Fibroblast of lung (primary cell): ENCODE measurements at places on chromosomes 7 and 10. TPM values are rescaled to one million over a fixed set of nuclear protein-coding genes. Genes with fewer than 3 reads are reported as not detected.

DNA sequence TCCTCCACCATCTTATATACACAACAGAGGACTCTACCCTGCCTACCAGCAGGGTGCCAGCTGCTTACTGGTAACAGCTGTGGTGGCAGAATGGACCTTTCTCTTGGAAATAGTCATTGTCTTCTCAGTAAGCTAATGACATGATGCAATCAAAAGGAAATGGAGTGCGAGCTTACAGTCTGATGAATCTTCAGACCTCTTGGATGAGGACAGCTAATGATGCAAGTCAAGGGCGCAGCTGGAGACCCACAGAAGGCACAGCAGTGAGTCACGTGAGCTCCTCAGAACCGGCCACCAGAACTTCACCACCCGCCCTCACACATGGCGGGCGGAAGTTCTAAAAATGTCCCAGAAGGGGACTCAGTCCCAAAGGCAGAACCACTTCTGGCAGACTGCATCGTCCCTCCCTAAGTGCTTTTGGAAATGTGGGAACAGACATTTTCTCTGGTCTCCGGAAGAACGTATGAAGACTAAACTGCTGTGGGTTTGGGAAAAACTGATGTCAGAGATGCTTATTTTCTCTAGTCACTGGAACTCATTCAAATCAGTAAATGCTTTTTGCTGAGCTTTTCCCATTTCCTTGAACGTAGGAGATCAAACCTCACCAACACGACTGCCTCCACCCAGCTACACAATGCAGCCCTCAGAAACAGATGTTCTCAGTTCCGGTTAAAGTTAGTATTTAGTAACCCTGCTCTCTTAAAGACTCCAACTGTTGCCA lies 96.4 kb downstream of the FAS start:
- no peaks in the 10 kb centered on the region for H3K36me3 ChIP-seq
- DNase-seq, result peak; percentile 92
- H3K27me3 ChIP-seq, result no peaks in the 10 kb centered on the region
- peak overlapping the region; percentile 83 for H3K27ac ChIP-seq
- no peak overlapping the region for H3K4me3 ChIP-seq

NCF1 gene
- under 0.01 TPM in 1 of 2 replicates, not detected in the other for total RNA-seq

DNA sequence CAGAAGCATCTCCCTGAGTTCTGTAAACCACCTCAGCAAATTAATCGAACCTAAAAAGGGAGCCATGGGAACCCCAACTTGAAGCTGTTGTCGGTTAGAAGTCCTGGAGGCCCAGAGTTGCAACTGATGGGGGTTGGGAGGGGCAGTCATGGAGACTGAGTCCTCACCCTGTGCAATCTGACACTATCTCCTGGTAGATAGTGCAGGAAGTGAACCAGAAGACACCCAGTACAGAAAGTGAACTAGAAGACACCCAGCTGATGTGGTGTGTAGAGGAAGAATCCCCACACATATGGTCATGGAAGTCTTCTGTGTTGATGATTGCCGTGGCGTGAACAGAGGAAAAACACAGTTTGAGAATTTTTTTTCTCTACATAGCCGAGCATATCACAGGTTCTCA lies 58.8 kb upstream of the SRRM3 start:
- H3K4me1 ChIP-seq, result no peaks in the 10 kb centered on the region
- no peak overlapping the region for H3K27ac ChIP-seq
- peaks cover 4% of the 10 kb centered on the region for H3K27me3 ChIP-seq
- DNase-seq, result no peak
- H3K4me3 ChIP-seq, result no peak overlapping the region

GRCh38 chr7:46616636-46617035 lies 695.6 kb upstream of the IGFBP3 start:
- no peak overlapping the region for H3K4me3 ChIP-seq
- no peak overlapping the region for H3K27ac ChIP-seq
- H3K4me1 ChIP-seq, result no peaks in the 10 kb centered on the region
- peak; percentile 9 for DNase-seq
- no peaks in the 10 kb centered on the region for H3K36me3 ChIP-seq

DNA sequence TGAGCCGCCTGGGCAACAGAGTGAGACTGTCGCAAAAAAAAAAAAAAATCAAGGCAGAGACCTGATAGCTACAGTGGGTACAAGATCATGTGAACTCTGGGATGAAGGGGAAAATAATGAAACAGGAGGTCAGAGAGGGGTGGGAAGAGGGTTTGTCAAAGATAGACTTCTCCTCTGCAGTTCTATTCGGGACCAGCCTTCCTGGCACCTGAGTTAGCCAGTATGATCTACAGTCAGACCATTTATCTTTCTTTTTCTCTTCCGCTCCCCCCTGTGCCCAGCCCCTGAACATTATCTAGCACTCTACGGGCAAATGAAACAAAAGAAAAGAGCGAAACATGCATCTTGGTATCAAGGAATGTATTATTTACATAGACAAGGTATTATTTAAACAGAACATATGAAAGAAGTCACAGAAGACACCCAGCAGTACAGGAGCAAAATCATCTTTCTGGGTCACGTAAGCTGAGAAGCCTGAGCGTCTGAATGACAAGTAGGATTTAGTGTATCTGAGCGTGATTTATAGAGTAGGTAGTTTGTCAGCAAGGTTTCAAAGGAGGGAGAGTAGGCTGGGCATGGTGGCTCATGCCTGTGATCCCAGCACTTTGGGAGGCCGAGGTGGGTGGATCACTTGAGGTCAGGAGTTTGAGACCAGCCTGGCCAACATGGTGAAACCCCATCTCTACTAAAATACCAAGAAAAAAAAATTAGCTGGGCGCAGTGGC lies 109.0 kb downstream of the PRKCQ start:
- no peaks in the 10 kb centered on the region for H3K27me3 ChIP-seq
- H3K4me3 ChIP-seq, result no peak overlapping the region
- no peaks in the 10 kb centered on the region for H3K4me1 ChIP-seq

CYP26A1 gene
- total RNA-seq, result under 0.01 TPM in 1 of 2 replicates, not detected in the other

GRCh38 chr7:154729056-154729455 lies 273.9 kb downstream of the PAXIP1 start:
- no peaks in the 10 kb centered on the region for H3K4me1 ChIP-seq
- H3K4me3 ChIP-seq, result no peak overlapping the region
- no peaks in the 10 kb centered on the region for H3K36me3 ChIP-seq
- no peak overlapping the region for H3K27ac ChIP-seq

C10orf143 gene
- 0.51 and 2.0 TPM in 2 replicates for total RNA-seq

GRCh38 chr7:33530664-33531063 lies 374.7 kb upstream of the BMPER start:
- DNase-seq, result no peak
- H3K36me3 ChIP-seq, result no peaks in the 10 kb centered on the region
- no peak overlapping the region for H3K27ac ChIP-seq
- no peaks in the 10 kb centered on the region for H3K27me3 ChIP-seq
- no peaks in the 10 kb centered on the region for H3K4me1 ChIP-seq

DNA sequence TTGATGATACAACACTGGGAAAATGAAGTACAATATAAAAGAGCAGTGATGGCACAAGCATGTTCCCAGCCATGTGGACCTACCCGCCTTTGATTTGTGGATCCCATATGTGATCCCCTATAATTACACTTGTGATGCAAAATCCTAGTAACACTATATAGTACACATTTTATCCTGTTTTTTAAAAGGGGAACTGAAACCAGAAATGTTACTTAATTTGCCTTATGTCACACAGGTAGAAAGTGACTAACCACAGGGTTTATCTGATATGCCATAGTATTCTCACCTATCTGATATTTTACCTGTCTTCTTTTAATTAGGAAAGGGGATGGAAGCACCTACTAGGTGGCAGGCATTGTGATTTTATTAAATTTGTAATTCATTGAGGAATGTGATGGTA lies 35.0 kb downstream of the ARMC3 start:
- no peak overlapping the region for H3K27ac ChIP-seq
- no peak overlapping the region for H3K4me3 ChIP-seq
- no peaks in the 10 kb centered on the region for H3K36me3 ChIP-seq
- DNase-seq, result no peak
- no peaks in the 10 kb centered on the region for H3K4me1 ChIP-seq
- no peaks in the 10 kb centered on the region for H3K27me3 ChIP-seq

KEL gene
- total RNA-seq, result under 0.01 TPM in 1 of 2 replicates, not detected in the other

GRCh38 chr7:4013793-4014192 lies 668.3 kb upstream of the FOXK1 start:
- no peak overlapping the region for H3K4me3 ChIP-seq
- no peaks in the 10 kb centered on the region for H3K27me3 ChIP-seq
- DNase-seq, result no peak
- H3K4me1 ChIP-seq, result no peaks in the 10 kb centered on the region

- no peaks in the 10 kb centered on the region for H3K27me3 ChIP-seq
- DNase-seq, result peak; percentile 62
- peak overlapping the region; percentile 97 for H3K4me3 ChIP-seq
- H3K4me1 ChIP-seq, result no peaks in the 10 kb centered on the region
Measured at GRCh38 chr10:69124563-69125268, 738 bp downstream of the VPS26A start.
